ENCODE measurements at places on chromosomes 12 and 14. TPM values are rescaled to one million over a fixed set of nuclear protein-coding genes. Genes with fewer than 3 reads are reported as not detected.

The INHBE gene
- polyA plus RNA-seq = 31.9 TPM

The DNAJC22 gene
- polyA plus RNA-seq = 0.20 TPM

The DEPDC4 gene
- polyA plus RNA-seq = 0.71 TPM

The CDK17 gene
- polyA plus RNA-seq = 5.8 TPM

The MORN3 gene
- polyA plus RNA-seq = 0.39 TPM

The FAR2 gene
- polyA plus RNA-seq = 24.0 TPM

The ZFHX2 gene
- polyA plus RNA-seq = 2.7 TPM

The ADCY6 gene
- 19.7 TPM for polyA plus RNA-seq

The TTC6 gene
- polyA plus RNA-seq = 0.02 TPM

The LMO3 gene
- polyA plus RNA-seq = 4.6 TPM

The GLIPR1L1 gene
- 1.2 TPM for polyA plus RNA-seq

The LGALS3 gene
- polyA plus RNA-seq = 14.5 TPM

The INHBC gene
- 0.30 TPM for polyA plus RNA-seq

The BCL2L2 gene
- 9.3 TPM for polyA plus RNA-seq

Data from H1 (cell line).